ENCODE measurements at places on chromosomes 1 and 21.

- DNase-seq, result no peak
These were observed 7.4 kb downstream of the IRF2BP2 start for GRCh38 chr1:234602334-234603220.

- DNase-seq, result no peak
These were observed 149.0 kb downstream of the TOMM20 start for GRCh38 chr1:234979296-234980279.

- peak; percentile 69 for DNase-seq
These were observed 18.8 kb downstream of the KYAT3 start for GRCh38 chr1:88973520-88974137.

- DNase-seq, result no peak
These were observed 11.0 kb downstream of the MTARC2 start for GRCh38 chr1:220759147-220759546.

- no peak for DNase-seq
These were observed 104.6 kb downstream of the DIRAS3 start for GRCh38 chr1:67945733-67946374.

DNA sequence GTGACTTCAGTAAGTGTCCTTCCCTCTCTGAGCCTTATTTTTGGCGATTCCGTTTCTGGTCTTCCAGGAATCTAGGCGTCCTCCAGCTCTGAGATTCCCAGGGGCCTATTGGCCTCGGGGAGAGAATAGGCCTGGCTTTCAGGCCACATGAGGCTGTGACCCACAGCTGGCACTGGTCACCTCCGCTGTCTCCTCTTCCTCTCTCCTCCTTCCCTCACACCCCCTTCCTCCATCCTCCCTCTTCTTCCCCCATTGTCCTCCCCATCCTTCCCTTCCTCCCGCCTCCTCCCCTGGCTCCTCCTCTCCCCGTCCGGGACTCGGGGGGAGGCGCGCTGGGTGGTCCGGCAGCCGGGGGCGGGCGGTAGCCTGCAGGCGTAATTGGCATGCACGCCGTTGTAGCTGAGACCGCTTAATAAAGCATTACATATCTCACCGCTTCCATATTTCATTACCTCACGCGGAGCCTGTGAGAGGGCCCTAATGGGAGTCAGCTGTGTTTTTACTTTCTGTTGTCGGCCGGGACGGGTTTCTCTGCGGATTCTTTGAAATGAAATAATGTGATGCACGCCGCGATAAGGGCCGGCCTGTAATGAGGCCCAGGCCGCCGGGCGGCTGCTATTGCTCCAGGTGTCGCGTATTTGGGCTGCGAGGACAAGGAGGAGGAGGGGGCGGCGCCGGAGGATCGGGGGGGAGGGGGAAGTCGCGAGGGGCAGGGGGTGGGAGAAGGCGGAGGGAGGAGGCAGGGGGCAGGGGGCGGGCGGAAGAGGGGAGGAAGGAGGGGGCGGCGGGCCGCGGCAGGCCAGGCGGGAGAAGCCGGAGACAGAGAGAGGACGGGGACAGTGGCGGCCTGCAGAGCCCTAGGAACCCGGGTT, 95.3 kb downstream of the FOXD2 start:
- peak; percentile 88 for DNase-seq

DNA sequence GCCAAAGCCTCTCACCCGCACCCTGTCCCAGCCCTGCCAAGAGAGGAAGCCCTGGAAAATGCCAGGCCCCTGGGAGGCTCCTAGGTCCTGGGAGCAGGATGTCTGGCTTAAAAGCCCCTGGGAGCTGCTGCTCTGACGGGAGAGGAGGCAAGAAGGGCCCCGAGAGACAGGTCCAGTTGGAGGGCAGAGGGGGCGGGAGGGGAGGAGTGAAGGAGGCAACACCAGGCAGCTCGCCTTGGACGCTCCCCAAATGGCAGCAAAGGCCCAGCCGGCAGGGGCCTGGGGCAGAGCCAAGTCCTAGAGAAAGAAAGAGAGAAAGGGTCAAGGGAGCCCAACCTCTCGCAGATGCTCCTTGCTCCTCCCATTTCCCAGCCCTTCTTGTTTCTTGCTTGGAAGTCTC, 6.8 kb downstream of the ETV3L start:
- peak; percentile 27 for DNase-seq

- no peak for DNase-seq
These were observed 37.8 kb upstream of the S1PR1 start for GRCh38 chr1:101198842-101199636.

- no peak for DNase-seq
These were observed 9.6 kb downstream of the TMCO1 start for GRCh38 chr1:165759095-165759494.

- DNase-seq, result no peak
These were observed 14.5 kb upstream of the DDAH1 start for GRCh38 chr1:85479491-85479890.
